ENCODE measurements at places on chromosomes 2 and 18.

- DNase-seq: no peak
These were observed 10.1 kb upstream of the KCNJ3 start for GRCh38 chr2:154688373-154688772.

DNA sequence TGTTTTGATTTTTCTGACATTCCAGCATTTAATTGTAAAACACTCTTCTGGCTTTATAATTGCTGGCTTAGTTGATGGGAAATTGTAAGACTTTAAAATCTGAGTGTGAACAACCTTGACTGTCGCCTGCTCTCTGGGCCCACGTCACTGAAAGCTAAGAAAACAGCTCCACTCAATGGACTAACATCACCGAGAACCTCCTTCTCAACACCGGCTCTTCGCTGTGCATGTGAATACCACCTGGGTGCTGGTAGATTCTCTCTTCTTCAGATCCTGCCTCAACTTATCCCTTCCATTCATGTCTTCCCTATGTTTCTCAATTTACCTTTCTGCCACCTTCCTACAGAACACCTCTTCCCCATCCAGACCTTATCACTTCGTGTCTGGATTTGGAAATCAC is 523.1 kb upstream of the ID2 start:
- no peak for DNase-seq

DNA sequence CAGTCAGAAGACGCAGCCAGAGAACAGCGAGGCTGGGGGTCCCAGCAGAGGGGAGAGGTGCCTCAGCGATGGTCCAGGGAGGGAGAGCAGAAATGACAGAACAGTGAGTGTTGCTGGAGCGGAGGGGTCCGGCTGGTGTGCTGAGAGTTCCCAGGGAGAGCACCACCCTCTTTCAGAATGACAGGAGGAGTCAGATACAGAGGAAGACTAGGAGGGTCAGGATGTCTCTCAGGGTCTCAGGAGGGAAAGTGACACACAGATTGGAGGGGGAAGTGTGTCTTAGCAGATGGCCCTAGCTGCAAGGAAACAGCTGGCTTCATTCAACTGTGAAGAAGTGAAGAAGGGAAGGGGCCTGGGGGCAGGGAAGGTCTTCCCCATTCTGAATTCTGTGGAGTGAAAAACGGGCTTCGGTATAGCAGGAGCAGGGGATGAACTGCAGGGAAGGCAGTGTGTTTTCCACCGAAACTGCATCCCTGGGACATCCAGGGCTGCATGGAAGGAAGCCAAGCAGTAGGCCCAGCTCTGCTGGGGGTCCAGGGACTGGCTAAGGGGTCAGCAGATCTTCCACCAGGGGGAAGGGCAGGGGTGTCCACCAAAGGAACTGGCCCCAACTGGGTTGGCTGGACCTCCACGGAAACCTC is 90.0 kb upstream of the OTOS start:
- no peak for DNase-seq

DNA sequence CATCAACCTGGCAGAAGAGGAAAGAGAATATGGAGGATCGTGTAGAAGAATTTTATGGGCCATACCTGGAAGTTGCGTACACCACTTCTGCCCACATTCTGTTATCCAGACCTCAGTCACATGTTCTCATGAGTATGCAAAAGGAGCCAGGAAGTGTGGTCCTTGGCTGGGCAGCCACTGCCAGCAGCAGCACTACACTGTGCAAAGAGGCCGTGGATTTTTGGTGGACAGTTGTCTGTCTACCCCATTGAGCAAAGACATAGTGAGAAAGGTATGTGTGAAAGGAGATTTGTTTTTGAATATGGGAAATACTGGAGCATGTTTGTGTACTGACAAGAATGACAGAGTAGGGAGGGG is 68.1 kb downstream of the SDC1 start:
- no peak for DNase-seq

- no peak for DNase-seq
These were observed 15.5 kb upstream of the BIN1 start for GRCh38 chr2:127122361-127123027.

DNA sequence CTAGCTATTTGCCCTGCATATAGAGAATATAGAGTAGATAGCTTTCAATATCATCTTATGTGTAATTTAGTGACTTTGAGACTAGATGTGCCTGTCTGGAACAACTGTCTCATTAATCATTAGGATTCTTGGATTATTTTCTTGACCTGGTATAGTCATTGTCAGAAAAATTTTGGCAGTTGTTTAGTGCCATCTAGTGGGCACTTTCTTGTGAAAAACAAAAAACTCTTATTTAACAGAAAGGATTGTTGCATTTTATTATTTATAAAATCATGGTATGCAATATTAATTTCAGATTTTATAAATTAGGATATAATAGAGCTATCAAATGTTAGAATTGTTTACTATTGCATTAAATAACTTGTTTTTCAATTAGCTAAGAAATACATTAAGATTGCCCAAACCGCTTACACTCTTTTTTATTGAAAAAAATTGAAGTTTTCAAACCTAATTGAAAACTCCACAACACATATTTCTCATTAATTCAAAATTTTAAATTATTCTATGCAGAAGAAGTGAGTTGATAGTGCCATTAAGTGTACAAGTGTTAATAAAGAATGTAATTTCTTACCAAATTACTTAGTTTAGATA is 80.3 kb downstream of the DYNAP start:
- DNase-seq: no peak

DNA sequence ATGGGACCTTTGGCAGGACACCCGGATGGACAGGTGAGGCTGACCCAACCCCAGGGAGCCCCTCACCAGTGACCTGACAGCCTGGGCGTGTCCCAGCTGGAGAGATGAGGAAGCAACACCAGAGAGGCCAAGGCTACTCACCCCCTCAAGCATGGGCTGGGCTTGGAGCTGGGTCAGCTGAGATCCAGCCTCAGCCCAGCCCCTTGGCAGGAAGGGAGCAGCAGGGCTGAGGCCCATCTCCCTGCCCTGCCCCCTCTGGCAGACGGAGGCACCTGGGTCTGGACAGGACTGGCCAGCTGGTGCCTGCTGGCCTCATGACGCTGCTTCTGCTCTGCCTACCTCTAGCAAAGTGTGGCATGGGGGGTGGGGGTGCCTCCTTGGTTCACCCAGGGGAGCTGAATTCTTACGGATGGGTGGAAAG is 37.8 kb downstream of the HS6ST1 start:
- no peak for DNase-seq

- DNase-seq: no peak
These were observed 149.0 kb downstream of the CCDC178 start for GRCh38 chr18:33291539-33291938.

DNA sequence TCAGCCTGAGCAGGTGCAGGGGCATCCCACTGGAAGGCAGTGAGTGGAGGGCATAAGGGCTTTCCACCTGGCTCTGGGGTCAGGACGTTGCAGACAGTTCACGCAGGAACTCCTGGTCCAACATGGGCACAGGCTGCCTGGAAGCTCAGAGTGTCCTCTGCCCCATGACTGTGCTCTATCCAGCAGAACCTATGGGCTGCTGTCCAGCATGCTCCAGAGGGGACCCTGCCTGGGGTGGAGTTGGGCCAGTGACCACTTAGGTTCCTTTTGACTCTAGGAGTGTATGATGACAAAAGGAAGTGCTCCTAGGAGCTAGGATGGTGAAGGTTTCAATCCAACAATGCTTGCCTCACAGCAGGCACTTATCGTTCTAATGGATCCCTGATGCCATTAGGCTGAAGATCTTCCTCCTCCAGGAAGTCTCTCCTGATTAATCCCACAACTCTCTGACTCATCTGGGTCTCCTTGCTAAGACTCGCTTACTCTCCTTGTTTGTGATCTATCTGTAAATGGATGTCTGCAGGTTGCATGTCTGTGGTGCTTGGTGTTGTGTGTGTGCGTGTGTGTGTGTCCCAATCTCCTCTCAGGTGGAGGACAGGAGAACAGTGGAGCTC is 224.0 kb downstream of the CELF4 start:
- DNase-seq: no peak

- DNase-seq: no peak
These were observed 1.9 kb upstream of the PROM2 start for GRCh38 chr2:95272299-95272751.

GRCh38 chr18:13369756-13370510 is 151.4 kb downstream of the LDLRAD4 start:
- DNase-seq: no peak

GRCh38 chr18:74499633-74500032 is 3.5 kb downstream of the CNDP2 start:
- DNase-seq: peak; percentile 12

- no peak for DNase-seq
These were observed 312.0 kb upstream of the TNP1 start for GRCh38 chr2:217171874-217172273.

GRCh38 chr2:5562865-5563264 is 129.3 kb upstream of the SOX11 start:
- no peak for DNase-seq

GRCh38 chr18:34993289-34993688 is 47.9 kb upstream of the MAPRE2 start:
- DNase-seq: no peak

DNA sequence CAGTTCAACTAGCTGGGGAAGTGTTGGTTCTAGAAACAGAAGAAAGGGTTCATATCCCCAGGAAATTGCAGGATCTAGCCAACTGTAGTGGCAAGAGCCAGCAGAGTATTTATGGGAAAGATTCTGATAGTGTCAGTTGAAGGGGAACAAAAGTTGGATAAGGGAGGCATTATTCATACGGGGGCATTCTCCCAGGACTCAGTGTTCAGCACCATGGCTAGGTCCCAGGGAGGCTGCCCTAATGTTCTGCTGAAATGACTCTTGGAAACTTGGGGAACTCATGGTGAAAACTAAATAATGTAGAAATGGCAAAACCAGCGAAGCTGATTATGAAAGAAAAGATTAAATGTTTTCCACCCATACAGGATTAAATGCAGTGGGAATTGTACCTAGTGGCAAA is 543.7 kb downstream of the TRIB2 start:
- DNase-seq: no peak

GRCh38 chr18:44090453-44090852 is 590.2 kb upstream of the SETBP1 start:
- DNase-seq: no peak

DNA sequence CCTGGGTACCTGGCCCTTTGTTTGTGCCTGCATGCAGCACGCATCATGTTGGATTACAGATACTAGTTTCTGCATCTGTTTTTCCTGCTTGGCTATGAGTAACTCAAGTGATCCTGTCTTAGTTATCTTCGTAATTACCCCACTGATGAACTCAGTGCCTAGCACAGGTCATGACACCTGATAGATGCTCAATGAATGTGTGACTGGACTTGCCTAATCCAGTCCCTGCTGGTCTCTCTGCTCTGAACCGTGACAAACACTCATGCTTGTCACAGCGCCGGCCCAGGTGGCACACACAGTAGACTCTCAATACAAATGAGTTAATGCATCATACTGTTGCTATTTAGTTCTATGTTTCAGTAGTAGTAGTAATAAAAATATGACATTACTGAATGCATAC is 31.2 kb upstream of the NTSR2 start:
- DNase-seq: no peak

DNA sequence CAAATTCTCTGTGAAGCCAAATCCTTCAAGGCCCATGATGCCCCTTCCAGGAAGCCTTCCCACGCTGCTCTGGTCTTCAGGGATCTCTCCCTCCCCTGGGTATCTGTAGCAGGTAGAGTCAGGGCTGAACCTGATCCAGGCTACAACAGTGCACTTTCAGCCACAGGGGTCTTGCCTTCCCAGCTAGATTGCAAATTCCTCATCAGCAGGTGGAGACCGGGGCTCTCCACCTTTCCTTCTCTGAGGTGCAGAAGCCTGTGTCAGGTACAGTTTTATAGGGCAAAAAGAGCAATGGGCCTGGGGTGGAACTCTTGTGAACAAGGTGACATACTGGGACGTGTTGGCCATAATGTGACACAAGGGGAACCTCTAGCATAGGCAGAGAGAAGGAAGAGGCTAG is 312.9 kb downstream of the MYCN start:
- DNase-seq: no peak

- DNase-seq: no peak
These were observed 40.8 kb downstream of the PAPOLG start for GRCh38 chr2:60796573-60797509.

DNA sequence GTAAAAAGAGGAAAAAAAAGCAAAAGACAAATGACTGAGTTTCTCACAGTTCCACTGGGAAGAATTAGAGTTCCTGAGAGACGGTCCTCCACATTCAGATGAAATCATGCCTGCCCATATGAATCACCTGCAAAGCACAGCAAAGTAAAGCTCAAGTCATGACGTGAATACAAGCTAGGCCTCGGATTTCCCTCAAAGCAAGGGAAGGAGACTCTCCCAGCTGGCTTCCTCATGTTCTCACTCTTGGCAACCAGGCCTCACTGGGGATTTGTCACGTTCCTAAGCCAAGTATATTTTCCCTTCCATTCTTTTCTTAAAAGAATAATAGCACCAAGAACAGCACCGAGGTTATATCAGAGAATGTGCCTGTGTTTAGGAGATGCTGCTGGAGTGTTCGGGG is 47.0 kb downstream of the CYP27C1 start:
- DNase-seq: no peak

DNA sequence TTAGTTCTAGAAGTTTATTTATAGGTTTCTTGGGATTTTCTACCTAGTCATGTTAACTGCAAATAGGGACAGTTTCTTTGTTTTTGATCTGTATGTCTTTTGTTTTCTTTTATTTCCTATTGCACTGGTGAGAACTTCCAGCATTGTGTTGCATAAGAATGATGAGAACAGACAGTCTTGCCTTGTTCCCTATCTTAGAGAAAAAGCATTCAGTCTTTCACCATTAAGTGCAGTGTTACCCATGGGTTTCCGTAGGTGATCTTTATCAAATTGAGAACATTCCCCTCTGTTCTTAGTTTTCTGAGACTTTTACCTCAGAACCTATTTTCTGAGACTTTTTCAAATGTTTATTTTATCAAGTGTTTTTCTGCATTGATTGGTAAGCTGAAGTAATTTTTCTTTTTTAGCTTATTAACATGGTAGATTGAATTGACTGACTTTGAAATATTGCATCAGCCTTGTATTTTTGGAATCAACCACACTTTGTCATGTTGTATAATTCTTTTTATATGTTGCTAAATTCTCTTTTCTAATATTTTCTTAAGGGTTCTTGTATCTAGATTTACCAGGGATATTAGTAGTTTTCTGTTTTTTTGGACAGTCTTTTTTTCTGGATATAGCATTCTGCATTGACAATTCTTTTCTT is 17.2 kb downstream of the MFSD6 start:
- no peak for DNase-seq
